ENCODE measurements at places on chromosomes 4 and X.

DNA sequence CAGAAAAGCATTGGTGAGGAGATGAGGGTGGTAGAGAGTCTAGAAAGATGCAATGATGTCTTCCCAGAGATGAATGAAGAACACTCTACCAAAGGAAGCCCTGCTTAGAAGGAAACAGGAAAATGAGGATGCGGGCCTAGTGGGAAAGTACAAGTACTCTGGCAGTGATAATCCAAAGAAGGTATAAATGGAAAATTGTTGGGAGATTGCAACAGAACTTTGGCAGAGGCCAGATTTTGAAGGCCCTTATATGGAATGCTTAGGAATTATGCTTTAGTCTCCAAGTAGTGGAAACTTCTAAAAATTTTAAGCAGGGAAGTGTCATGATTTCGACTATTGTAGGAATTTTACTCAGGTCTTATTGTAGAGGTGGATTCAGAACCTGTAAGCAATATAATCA, 11.0 kb downstream of the ARSJ start:
- DNase-seq: no peak

GRCh38 chr4:149823769-149824221, 8.2 kb upstream of the IQCM start:
- no peak for DNase-seq

GRCh38 chrX:11464836-11465463, 171.7 kb downstream of the AMELX start:
- no peak for DNase-seq

- DNase-seq: no peak
Observed at GRCh38 chr4:86972997-86973396, 38.2 kb downstream of the AFF1 start.

- DNase-seq: no peak
Observed at GRCh38 chrX:66632981-66633380, 5.9 kb downstream of the EDA2R start.

DNA sequence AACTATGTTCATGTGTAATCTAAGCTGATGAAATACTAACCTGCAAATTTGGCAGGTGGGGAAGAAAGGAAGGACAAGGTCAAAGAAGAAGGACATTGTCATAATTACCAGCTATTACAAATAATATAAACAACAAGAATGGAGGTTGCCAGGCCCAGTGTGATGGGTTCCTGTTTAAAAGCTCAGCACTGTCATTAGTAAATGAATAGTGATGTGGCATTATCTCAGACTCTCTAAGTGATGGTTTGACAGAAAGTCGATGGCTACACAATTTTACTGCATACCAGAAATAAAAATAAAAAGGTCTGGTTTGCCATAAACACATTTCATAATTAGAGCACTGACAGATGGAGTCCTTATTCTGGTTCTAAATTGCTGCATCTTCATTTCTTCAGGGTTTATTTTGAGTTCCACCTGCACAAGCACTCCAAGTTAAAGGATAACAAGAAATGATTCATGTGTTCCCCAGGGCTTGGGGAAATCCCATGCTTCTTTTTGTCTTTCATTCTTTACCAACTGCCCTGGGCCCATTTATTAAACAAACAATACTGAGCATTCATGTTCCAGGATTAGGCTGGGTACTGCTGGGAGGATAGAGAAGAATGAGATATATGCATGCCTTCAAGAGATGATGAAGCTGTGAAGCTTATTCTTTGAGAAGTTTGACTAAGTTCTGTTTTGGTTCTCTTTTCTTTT, 367.8 kb upstream of the RASGEF1B start:
- DNase-seq: no peak

GRCh38 chr4:118954246-118954645, 65.6 kb downstream of the SYNPO2 start:
- no peak for DNase-seq

DNA sequence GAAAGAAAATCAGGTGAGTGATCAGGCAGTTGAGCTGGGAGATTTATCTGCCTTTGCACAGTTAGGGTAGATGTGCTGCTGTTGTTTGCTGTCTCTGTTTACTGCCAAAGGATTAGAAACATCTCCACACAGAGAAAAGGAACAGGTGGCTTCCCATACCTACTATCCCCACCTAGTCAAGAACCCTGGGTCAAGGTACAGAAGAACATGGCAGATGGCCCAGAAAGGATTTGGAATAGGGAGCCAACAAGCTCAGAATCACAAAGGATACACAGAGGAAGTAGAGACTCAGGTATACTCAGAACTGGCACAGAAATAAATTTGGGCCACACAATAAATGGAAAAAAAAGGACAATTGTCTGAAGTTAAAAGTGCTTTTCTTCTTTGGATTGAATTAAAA, 64.3 kb downstream of the TIGD2 start:
- no peak for DNase-seq

DNA sequence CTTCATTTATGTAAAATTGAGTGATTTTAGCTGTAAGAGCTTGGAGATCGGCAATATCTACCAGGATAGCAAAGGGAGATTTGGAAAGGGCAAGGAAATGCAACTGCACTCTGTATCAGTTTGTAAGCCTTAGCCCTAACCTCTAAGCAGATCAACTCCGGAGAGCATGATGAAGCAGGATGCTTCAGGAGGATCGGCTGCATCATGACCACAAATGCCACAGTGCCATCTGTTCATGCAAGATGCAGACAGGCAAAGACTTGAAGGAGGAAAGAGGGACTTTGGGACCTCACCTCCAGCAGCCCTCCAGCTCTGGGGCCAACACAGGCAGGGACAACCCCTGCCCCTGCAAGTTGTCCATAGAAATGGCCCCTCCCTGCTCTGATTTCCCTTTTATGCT, 377.6 kb upstream of the GATB start:
- no peak for DNase-seq

DNA sequence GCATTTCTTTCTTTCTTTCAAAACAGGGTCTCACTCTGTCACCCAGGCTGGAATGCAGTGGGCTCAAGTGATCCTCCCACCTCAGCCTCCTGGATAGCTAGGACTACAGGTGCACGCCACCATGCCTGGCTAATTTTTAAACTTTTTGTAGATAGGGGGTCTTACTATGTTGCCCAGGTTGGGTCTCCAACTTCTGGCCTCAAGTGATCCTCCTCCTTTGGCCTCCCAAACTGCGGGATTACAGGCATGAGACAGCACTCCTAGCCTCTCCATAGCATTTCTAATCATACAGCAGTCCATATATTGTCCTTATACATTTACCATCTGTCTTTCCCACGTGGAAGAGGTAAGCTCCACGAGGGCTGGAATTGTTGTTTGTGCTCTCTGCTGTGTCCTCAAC, 2.0 kb upstream of the FHIP1A start:
- no peak for DNase-seq

DNA sequence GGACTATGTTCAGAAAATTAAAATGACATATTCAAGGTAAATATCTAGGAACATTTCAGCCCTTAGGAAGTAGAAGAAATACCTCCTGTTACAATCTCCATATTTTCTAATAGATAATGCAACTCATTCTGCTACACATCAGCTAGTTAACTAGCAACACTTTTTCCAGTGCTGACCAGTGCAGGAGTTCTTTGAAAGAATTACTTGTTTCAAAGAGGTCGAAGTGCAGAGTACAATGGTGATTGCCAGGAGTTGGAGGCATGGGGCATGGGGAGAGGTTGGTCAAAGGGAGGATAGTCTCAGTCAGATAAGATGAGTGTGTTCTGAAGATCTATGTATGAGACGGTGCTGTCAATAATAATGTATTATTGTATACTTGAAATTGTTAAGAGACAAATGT, 53.1 kb downstream of the MTNR1A start:
- no peak for DNase-seq

- peak; percentile 71 for DNase-seq
Observed at GRCh38 chr4:164977243-164978164, at the start of gene TRIM61. Gene TRIM61 (minus strand): TSS chr4:164977657. CDS start chr4:164970002, 7,655 bp downstream.

- DNase-seq: no peak
Observed at GRCh38 chrX:7330556-7330955, 182.6 kb upstream of the PUDP start.

DNA sequence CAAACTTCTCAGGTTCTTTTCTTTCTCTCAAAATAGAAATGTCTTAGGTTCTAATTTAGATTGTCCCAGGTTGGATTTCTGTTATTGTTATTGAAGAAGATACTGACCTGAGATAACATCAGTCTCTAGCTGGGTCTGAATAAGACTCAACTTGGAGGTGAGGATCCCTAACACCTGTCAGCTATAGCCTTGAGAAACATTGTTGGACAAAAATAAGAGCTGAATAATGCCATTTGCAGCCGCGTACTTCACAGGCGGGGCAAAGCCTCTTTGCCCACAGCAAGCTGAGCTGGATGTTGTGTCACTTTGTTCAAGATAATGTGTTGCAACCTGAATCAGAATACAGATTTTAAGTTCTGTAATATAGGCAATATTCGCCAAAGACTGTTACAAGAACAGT, 35.6 kb downstream of the VCX3B start:
- no peak for DNase-seq

DNA sequence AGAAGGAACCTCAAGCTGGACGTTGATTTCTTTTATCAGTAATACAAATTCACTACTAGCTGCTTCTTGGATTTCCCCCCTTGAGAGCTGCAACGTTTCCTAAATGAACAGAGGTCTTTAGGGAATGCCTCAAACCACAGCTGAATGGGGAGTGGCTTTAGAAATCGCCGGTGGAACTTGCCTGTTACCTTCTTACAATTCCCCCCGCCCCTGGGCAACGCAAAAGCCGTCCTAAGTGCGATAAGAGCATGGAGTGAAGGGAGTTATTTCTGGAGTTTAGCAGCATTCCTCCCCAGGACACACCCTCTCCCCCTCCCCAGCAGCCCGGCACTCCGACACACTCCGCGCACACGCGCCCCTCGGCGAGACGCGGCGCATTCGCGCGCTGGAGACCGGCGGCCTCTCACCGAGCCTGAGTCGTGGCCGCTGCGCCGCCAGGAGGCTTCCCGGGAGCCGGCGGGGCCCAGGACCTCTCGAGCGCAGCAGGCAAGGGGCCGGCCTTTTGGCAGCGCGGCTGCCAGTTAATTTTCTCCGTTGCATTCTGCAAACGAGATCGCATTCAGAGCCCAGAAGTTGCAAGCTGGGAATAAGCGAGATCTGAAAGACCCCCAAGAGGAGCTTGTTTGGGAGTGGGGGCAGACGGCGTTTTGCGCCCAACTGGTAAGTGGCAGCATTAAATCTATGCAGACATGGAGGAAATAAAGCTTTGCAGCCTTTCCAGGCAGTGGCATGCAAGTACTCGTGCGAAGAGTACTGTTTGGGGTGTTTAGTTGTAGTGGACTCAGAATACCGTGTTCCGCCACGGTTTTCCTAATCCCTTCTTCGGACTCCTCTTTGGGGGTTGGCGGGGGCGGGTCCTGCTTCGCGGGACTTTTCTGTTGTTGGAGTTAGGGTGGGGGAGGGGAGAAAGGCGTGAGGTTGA, 134.7 kb downstream of the PALLD start:
- peak; percentile 5 for DNase-seq

GRCh38 chrX:107940095-107940494, 42.1 kb downstream of the TEX13B start:
- no peak for DNase-seq

DNA sequence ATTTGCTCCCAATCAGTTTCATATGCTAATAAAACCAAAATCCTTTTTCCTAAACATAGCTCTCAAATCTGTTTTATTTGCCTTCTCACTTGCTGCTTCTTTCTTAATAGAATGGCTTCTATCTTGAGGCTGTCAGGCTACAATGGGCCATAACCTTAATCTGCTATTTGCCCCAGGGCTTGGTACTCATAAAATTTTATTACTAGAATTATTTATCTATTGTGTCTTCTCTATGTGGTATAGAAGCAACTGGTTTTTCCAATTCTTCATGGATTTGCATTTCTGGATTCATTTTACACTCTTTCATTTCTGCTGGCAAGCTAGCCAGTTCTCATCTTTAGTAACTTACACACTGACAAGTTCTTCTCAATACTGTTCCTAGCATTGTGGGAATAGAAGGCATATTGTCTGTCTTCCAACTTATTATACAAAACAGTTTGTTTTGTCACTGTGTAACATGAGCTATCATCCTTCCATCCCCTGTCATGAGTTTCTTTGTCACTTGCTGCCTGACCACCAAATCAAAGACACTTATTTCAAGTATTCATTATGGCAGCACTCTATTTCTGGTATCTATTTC, 96.6 kb upstream of the KCNIP4 start:
- no peak for DNase-seq

DNA sequence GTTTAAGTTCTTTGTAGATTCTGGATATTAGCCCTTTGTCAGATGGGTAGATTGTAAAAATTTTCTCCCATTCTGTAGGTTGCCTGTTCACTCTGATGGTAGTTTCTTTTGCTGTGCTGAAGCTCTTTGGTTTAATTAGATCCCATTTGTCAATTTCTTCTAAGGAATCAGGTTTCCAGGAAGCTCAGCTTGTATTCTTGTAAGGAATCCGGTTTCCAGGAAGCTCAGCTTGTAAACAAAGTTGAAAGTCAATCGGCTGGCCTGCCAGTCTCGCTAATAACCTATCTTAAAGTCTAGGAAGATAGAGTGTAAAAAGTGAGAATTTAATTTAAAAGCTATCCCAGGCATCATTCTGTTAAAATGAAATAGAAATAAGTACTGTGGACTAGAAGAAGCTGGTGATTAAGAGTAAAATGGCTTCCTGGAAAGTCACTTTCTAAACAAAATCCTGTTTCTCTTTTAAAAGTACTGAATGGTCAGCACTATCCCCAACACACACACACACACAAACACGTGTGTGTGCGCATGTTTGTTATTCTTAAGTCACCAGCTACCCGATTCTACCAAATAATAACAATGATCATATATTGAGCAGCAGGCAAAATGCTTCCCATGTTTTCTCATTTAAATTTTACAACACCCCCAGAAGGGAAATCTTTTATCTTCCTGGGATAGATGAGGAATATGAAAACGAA, 171.7 kb downstream of the PAPSS1 start:
- DNase-seq: no peak

DNA sequence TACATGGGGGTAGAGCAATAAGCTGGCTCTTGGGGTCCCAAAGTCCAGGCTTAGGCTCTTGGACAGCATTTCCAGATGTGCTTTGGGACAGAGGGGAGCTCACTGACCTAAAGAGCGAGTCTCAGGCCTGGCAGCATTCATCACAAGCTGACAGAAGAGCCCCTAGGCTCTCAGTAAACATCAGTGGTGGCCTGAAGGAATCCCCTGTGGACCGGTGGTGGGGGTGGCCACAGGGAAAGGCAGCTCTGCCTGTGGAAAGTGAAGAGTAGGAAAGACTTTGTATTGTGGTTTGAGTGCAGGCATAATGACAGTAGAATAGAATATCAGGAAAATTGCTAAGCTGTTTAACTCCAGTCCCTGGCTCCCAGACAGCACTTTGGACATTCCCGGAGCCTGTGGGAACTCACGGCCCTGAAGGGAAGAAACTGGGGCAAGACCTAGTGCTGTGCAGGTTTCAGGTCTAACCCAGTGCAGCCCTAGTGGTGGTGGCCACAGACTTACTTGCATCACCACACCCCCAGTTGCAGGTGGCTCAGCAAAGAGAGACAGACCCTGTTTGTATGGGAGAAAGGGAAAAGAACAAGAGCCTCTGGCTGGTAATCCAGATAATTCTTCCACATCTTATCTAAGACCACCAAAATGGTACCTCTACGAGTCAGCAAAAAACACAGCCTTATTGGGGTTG, 141.9 kb downstream of the MAB21L2 start:
- DNase-seq: no peak

GRCh38 chr4:10179957-10180602, 63.5 kb upstream of the WDR1 start:
- DNase-seq: no peak

GRCh38 chr4:76011700-76012387, 4.5 kb upstream of the CXCL9 start:
- DNase-seq: no peak

Data from T-helper 2 cell treated with Interferon-gamma antibody and Interleukin-4, amounts not matched to agents 5 μg/mL and 100 μg/mL, for 36 hours (primary cell).